ENCODE measurements at places on chromosomes 13 and 19. TPM values are rescaled to one million over a fixed set of nuclear protein-coding genes. Genes with fewer than 3 reads are reported as not detected.
A peak's percentile ranks its signal among the peaks of the same experiment; 100 is the strongest.

- H3K36me3 ChIP-seq = peaks cover 18% of the 10 kb centered on the region
- H3K27me3 ChIP-seq = no peaks in the 10 kb centered on the region
- no peak overlapping the region for H3K4me3 ChIP-seq
- no peak overlapping the region for H3K27ac ChIP-seq
- DNase-seq = no peak
Measured at GRCh38 chr19:10830931-10831779, 4.9 kb downstream of the TMED1 start.

DNA sequence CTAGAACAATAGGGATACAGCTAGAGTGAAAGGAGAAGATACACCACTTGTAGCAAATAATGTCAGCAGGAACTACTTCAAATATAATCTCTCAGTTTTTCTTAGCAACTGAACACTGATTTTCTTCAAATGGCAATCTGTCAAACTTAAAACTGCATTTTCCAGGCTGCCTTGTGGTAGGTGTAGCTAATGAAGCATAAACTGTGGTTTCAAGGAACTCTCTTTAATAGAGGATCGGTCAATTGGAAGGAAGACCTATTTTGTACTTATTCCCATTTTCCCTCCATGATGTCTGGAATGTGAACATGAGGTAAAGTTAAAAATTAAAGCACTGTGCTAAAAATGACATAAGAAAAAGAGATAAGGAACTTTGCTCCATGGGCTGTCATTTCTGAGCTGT is 1261.9 kb downstream of the PCDH17 start:
- no peak overlapping the region for H3K27ac ChIP-seq
- H3K27me3 ChIP-seq = no peaks in the 10 kb centered on the region
- no peaks in the 10 kb centered on the region for H3K4me1 ChIP-seq

GRCh38 chr13:76917095-76917494 is 30.9 kb upstream of the KCTD12 start:
- H3K36me3 ChIP-seq = no peaks in the 10 kb centered on the region
- H3K27me3 ChIP-seq = peaks cover 7% of the 10 kb centered on the region
- H3K4me1 ChIP-seq = no peaks in the 10 kb centered on the region
- DNase-seq = no peak

DNA sequence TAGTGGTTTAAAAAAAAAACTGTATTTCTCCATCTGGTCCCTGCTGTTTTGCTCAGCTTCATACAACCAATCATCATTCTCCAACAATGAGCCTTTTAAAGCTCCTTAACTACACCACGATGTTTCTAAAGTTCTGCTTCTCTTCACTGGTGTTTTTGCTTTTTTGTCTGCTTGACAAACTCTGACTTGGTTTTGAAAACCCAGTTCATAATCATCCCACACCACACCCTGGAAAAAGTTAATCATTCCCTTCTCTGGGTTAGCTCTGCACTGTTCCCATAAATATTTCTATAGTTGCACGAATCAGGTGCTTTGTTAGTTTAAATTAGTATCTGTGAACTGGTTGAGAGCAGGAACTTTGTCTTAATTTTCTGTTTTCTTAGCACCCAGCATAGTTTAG is 217.1 kb downstream of the ENOX1 start:
- H3K4me1 ChIP-seq = peaks cover 5% of the 10 kb centered on the region
- no peak overlapping the region for H3K4me3 ChIP-seq
- DNase-seq = no peak
- H3K36me3 ChIP-seq = no peaks in the 10 kb centered on the region

- peak overlapping the region; percentile 95 for H3K4me3 ChIP-seq
- peak overlapping the region; percentile 95 for H3K27ac ChIP-seq
- H3K36me3 ChIP-seq = peaks cover 4% of the 10 kb centered on the region
- peaks cover 43% of the 10 kb centered on the region for H3K4me1 ChIP-seq
- no peak for DNase-seq
Measured at GRCh38 chr13:32587811-32588170, 1.5 kb downstream of the PDS5B start.

DNA sequence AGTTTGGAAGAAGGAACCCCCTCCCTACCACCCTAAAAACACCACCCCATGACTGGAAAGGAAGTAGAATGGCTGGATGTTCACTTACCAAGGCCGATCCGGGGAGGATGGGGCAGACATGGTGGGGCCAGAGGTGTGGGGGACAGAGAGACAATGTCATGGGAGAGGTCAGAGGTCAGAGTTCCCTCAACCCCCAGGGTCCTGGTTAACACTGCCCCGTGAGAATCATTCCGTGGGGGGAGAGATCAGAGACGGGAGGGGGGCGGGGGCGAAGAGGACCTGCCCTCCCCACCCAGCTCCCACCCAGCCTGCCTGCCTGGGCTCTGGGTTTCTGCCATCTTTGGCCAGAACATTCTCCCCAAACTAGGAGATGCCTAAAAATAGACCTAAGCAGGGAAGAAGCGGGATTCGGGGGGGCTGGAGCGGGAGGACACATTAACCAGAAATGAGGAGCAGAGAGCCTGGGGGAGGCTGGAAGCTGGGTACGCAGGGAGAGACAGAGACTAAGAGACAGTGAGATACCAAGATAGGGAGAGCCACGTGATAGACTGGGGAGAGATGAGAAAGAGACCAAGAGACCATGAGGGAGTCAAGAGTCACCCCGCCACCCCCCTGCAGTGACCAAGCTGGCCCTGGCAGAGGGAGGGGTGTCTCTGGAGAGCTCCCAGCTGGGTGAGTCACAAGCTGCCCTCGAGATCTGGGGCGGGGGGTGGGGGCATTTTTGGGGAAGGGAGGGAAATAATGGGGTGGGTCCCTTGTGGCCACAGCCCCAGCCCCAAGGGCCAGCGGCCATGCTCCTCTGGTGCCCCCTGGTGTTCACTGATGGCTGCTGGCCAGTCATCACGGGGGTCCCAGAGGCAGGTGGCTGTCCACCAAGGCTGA is 6.1 kb upstream of the KANK2 start:
- H3K27ac ChIP-seq = no peak overlapping the region
- peak; percentile 36 for DNase-seq
- H3K4me1 ChIP-seq = no peaks in the 10 kb centered on the region
- H3K36me3 ChIP-seq = no peaks in the 10 kb centered on the region

- no peak for DNase-seq
- H3K27ac ChIP-seq = no peak overlapping the region
- no peak overlapping the region for H3K4me3 ChIP-seq
- peaks cover 15% of the 10 kb centered on the region for H3K27me3 ChIP-seq
- peaks cover 7% of the 10 kb centered on the region for H3K36me3 ChIP-seq
Measured at GRCh38 chr19:50322931-50323781, 6.0 kb downstream of the KCNC3 start.

DNA sequence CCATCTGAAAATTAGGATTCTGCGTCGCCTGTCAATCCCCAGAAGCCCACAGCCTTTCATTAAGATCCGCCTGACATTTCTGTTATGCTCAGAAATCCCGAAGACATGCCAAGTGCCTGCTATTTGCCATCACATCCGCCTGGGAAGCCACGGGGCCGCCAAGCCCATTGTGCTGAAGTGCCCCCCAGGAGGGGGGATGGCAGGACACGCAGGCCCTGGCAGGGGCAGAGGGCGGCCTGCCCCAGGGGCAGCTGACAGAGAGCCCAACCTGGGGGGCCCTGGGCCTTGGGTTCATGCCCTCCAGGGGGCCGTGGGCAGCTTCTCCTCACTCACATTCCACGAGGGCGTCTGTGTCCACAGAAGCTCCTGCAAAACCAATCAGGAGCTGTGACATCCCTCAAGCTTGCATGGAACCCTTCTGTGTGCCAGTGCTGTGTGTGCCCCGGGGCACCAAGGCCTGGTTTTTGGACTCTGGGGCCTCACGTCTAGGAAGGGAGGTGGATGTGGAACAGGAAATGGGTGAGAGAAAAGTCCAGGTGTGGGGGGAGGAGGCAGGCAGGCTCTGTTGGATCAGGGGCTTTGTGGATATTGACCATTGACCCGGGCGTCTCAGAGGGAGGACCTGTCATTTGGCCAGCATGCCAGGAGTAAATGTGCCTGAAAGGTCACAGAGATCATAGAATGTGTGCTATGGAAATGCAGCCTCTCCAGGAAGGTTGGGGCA is 122.9 kb downstream of the URI1 start:
- no peak for DNase-seq
- H3K4me1 ChIP-seq = no peaks in the 10 kb centered on the region
- no peaks in the 10 kb centered on the region for H3K27me3 ChIP-seq
- H3K4me3 ChIP-seq = no peak overlapping the region
- H3K36me3 ChIP-seq = no peaks in the 10 kb centered on the region

- H3K27me3 ChIP-seq = no peaks in the 10 kb centered on the region
- H3K27ac ChIP-seq = no peak overlapping the region
- no peak overlapping the region for H3K4me3 ChIP-seq
Measured at GRCh38 chr13:73210218-73210883, 151.5 kb downstream of the KLF5 start.

- DNase-seq = no peak
- H3K27ac ChIP-seq = no peak overlapping the region
- no peaks in the 10 kb centered on the region for H3K27me3 ChIP-seq
Measured at GRCh38 chr13:27617881-27618321, 2.4 kb downstream of the LNX2 start.

- H3K4me3 ChIP-seq = no peak overlapping the region
- H3K4me1 ChIP-seq = peaks cover 2% of the 10 kb centered on the region
- no peak for DNase-seq
- H3K27me3 ChIP-seq = no peaks in the 10 kb centered on the region
- H3K27ac ChIP-seq = no peak overlapping the region
Measured at GRCh38 chr13:49132479-49133002, 87.6 kb upstream of the MLNR start.

DNA sequence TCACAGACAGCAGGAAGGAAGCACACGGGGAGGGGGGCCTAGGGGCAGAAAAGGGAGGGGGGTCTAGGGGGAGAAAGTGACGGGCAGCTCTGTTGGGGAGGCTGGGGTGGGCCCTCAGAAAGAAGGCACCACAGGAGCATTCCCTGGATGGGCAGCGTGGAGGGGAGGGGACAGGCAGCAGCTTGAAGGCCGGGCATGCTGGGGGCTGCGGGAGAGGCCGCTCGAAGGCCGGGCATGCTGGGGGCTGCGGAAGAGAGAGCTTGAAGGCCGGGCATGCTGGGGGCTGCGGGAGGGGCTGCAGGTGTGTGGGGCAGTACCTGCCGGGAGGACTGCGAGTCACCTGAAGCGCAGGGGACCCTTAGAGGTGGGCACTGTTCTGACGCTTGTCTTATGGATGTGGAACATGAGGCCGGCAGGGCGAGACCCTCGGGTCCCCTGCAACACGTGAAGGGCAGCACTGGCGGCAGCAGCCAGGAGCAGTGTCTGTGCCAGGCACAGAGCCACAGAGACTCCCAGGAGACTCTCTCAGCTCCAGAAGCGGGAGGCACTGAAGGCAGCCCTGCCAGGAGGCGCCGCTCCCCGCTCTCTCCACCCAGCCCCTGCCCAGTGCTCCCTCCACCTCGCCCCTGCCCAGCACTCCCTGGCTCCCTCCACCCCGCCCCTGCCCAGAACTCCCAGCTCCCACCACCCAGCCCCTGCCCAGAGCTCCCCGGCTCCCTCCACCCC is 13.3 kb downstream of the ZNF787 start:
- peaks cover 3% of the 10 kb centered on the region for H3K36me3 ChIP-seq
- peaks cover 50% of the 10 kb centered on the region for H3K4me1 ChIP-seq
- H3K27ac ChIP-seq = no peak overlapping the region
- no peak for DNase-seq
- no peak overlapping the region for H3K4me3 ChIP-seq
- no peaks in the 10 kb centered on the region for H3K27me3 ChIP-seq

DNA sequence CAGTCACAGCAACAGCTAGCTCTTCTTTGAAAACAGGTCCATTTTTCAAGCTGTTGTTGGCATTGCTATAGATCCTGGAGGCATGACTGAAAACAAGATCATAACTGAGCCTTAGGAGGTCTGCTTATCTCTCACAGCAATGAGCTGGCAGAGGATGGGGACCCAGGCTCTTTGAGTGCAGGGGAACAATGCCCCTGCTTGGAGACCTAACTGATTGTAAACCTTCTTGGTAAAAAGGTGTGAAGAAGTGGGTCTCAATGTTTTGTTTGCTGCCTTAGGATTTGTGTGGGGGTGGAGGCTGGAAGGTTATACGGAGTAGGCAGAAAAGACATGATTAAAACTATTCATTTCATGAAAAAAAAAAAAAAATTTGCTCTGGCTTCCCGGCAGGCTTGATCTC is 94.6 kb downstream of the EFNB2 start:
- no peak overlapping the region for H3K27ac ChIP-seq
- H3K27me3 ChIP-seq = peaks cover 2% of the 10 kb centered on the region
- no peaks in the 10 kb centered on the region for H3K36me3 ChIP-seq
- H3K4me3 ChIP-seq = no peak overlapping the region
- no peaks in the 10 kb centered on the region for H3K4me1 ChIP-seq

DNA sequence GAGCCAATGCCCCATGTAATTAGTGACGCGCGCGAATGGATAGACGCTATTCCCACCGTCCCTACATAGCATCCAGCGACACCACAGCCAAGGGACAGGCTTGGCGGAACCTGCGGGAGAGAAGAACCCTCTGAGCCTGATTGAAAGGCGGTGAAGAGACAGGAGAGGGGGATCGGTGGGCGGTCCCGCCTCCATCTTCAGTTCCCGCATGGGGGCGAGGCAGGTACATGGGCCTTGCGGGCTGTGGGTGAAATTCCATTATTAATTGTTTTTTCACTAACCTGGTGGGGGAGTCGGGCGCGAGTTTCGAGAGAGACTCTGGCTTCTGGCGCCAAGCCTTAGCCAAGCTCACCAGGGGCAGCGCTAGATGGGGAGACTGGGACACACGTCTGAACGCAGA is 8.4 kb upstream of the TEX101 start:
- DNase-seq = no peak
- H3K27me3 ChIP-seq = peaks cover 2% of the 10 kb centered on the region
- no peak overlapping the region for H3K27ac ChIP-seq

SLC15A1 gene
- total RNA-seq = not detected

REEP6 gene
- total RNA-seq = 1.6 TPM

ZNF541 gene
- total RNA-seq = 0.40 TPM

MEF2B gene
- 3.4 TPM for total RNA-seq

CLEC11A gene
- total RNA-seq = 1.3 TPM

ADAMTSL5 gene
- total RNA-seq = 4.2 TPM

BEST2 gene
- not detected for total RNA-seq

PPM1N gene
- total RNA-seq = 1.1 TPM

C2CD4C gene
- not detected for total RNA-seq

TYROBP gene
- total RNA-seq = not detected

SLC8A2 gene
- total RNA-seq = not detected

Data from activated CD4-positive, alpha-beta T cell treated with anti-CD3 and anti-CD28 coated beads, Interleukin-2, amount 10 ng/mL, durations not matched to agents 7 days and 5 days (primary cell).